Stimulated activated CD8-positive, alpha-beta memory T cell treated with anti-CD3 and anti-CD28 coated beads, Interleukin-4, amount 100 ng/mL, for 48 hours (primary cell): ENCODE measurements at places on chromosomes 1 and 21.

GRCh38 chr1:116988908-116989307 is 12.7 kb upstream of the CD101 start:
- no peak for DNase-seq

GRCh38 chr1:209527372-209527771 is 56.1 kb upstream of the CAMK1G start:
- no peak for DNase-seq

GRCh38 chr1:50666849-50667248 is 243.6 kb upstream of the DMRTA2 start:
- DNase-seq = no peak

DNA sequence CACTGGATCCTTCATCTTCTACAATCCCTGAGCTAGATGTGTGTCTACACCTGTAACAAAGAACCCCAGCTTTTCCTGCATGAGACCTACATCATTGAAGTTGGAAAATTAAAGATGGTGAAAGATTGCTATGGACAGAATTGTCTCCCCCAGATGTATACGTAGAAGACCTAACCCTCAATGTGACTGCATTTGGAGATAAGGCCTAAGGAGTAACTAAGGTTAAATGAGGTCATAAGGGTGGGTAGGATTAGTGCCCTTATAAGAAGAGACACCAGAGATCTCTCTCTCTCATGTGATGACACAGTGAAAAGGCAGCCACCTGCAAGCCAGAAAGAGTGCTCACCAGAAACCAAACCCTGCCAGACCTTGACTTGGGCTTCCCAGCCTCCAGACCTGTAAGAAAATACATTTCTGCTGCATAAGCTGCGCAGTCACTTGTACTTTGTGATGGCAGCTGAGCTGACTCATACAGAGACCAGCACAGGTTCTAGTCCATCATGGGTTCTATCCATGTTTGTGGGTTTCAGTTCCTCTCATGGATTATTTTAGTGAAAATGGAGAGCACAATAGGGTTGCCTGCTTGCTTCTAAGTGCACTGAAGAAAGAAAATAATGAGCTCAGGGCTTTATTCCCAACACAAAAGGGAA is 180.8 kb downstream of the TPR start:
- DNase-seq = no peak

- DNase-seq = no peak
Observed at GRCh38 chr1:79845936-79846335, 839.4 kb upstream of the ADGRL4 start.

DNA sequence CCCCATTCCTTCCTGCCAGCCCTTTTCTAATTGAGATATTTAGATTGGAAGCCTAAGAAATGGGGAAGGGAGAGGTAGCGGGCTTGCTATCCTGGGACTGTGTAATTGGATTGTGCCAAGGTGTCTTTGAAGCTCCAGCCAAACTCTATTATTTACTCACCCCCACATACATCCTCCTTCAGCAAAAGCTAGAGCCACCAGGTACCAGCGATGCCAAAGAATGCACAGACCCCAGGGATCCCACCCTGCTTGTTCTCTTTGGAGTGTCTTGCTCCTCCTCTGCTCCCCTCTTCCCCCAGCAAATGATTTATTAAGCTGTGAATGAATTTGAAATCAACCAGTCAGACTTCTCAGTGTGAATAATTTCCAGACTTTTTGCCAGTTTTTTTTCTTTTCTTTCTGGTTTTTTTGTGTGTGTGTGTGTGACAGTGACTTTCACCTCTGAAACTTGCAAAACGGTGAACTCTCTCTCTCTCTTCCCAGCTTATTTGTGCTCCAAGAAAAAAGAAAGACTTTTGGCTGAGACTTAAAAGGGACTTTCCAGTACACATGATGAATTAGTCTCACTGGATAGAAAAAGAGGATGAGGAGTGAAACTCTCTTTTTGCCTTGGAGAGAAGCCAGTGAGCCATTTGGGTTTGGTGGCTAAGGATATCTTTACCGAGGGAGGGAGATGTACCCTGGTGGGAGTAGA is 1.8 kb downstream of the VASH2 start:
- DNase-seq = no peak

- DNase-seq = no peak
Observed at GRCh38 chr1:209455145-209455544, 128.4 kb upstream of the CAMK1G start.

GRCh38 chr1:202858789-202859414 is 30.0 kb downstream of the RABIF start:
- no peak for DNase-seq

DNA sequence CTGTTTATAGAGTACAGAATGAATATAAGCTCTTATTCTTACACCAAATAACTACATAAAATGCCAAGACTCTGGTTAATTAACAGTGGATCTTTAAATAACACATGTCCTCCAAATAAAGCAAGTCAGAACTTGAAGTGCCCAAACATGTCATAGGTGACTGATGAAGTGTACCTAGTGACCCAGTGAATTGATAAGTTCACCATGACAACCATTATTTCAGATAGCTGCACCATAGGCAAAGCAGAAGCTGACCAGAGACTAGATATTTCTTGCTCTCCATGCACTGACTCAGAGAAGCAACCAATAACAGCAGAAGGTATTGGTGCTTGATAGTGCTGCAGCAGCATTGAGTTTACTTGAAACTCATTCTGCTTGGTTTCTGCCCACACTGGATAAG is 192.1 kb downstream of the DUSP10 start:
- no peak for DNase-seq

DNA sequence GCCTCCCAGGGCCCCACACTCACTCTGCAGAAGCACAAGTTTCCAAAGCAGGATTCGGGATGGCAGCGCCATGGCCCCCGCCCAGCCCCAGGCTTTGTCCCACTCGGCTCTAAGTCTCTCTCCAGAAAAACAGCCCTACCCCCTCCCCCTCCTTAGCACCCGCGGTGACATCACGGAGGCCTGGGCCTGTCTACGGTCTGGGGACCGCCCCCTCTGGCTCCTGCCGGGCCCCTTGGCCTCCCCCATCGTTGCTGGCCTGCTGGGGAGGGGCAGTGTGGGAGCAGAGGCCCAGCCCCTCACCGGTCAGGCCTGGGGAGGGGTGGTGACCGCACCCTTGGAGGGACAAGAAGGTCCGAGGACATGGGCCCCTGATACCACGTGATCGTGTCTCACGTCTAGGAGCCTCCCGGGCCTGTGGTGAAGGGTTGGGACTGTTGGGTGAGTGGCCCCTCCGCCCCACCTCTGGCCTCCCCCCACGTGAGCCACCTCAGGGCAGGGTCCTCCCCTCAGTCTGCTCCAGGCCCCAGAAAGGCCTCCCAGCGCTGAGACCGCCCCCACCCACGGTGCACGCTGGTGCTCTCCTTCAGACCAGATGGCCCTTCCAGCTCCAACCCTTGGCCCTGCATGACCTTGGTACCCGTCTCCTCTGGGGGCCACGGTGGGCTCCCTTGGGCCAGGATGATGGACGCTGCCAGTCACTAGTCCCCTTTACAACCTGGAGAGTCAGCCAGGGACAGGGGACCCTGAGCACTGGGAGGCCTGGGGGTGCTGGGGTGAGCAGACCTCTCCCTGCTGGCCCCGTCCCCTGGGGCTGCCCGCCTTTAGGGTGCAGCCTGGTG is at the start of gene MXRA8:
Gene MXRA8 (minus strand): TSS at position 123 of the 839 bp plus-strand sequence. CDS start 51 bp downstream, at position 72.
- no peak for DNase-seq
